ENCODE measurements at places on chromosomes 5 and 9. TPM values are rescaled to one million over a fixed set of nuclear protein-coding genes. Genes with fewer than 3 reads are reported as not detected.

Gene BASP1
- total RNA-seq, result 217 TPM

Gene PCDHB12
- 0.44 TPM for total RNA-seq

Gene PCDHGA12
- total RNA-seq, result 0.21 TPM

Gene GABRA6
- total RNA-seq, result not detected

Gene SH3GL2
- not detected for total RNA-seq

Gene SYNPO
- 82.8 TPM for total RNA-seq

Gene ORM2
- total RNA-seq, result 0.77 TPM

All from Panc1 (cell line).